ENCODE measurements at places on chromosomes 3 and 15.

DNA sequence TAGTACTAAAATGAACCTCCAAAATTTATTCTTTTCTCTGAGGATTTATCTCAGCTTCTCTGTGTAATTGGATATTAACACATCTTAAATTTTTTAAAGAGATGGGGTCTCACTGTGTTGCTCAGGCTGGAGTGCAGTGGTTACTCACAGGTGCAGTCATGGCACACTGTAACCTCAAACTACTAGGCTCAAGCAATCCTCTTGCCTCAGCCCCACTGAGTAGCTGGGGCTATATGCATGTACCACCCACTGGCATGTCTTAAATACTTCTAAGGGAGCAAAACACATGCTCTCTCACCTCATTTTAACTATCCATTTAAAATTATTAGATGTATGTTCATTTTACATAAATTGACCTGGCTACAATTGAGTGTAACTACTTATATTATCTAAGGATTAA, 11.3 kb upstream of the TMEM87A start:
- no peak for DNase-seq

- no peak for DNase-seq
Observed at GRCh38 chr3:63508305-63508704, 144.2 kb upstream of the SNTN start.

GRCh38 chr3:141877911-141878310, 1.5 kb downstream of the ATP1B3 start:
- DNase-seq: no peak

GRCh38 chr3:177377166-177377565, 179.9 kb upstream of the TBL1XR1 start:
- no peak for DNase-seq
